Activated T-cell treated with anti-CD3 and anti-CD28 coated beads, Interleukin-2, amount 50 U/mL, for 4 hours (primary cell): ENCODE measurements at places on chromosomes 1 and 21. TPM values are rescaled to one million over a fixed set of nuclear protein-coding genes. Genes with fewer than 3 reads are reported as not detected.

SAMD13 gene
- 0.99 TPM for total RNA-seq

- DNase-seq: no peak
These were observed 115.7 kb downstream of the SLC5A9 start for GRCh38 chr1:48338257-48338656.

- peak; percentile 46 for DNase-seq
These were observed 6.2 kb upstream of the ANKRD35 start for GRCh38 chr1:145891587-145892485.

DNA sequence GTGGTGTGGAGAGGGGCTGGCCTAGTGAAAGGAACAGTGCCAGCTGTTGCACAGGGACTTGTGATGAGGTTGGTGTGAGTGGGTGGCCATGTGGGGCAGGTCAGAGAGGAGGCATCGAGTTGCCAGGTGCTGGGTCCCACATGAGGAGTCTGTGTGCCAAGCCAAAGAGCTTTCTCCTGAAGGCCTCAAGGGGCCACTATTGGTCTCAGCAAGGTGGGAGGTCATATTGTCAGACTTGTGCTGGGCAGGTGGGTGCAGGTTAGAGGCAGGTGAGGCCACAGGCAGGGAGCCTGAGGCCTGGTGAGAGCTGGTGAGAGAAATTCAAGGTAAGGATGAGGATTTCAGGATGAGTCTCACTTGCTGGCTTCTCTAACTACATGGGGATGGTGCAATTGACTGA lies 256.8 kb downstream of the DISC1 start:
- DNase-seq: no peak

GRCh38 chr1:172742599-172743500 lies 83.9 kb downstream of the FASLG start:
- no peak for DNase-seq

DNA sequence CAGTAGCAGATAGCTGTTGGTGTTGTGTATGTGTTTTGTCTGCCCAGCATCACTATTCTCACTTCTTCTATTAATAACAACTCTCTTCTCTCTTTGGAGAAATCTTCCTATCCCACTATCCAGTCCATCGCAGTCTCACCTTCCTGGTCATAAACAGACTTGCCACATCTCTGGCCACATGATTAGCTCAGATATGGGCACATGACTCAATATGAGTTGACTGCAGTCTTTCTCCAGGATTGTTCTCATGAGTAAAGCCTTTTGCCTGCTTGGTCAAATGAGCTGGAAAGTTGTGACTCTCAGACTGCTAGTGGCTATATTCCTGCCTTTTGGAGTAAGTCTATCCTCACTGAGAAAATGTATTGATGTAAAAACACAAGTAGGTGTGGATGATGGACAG lies 32.9 kb upstream of the TADA1 start:
- no peak for DNase-seq

GRCh38 chr1:88985032-88985431 lies 7.4 kb downstream of the KYAT3 start:
- DNase-seq: no peak

DNA sequence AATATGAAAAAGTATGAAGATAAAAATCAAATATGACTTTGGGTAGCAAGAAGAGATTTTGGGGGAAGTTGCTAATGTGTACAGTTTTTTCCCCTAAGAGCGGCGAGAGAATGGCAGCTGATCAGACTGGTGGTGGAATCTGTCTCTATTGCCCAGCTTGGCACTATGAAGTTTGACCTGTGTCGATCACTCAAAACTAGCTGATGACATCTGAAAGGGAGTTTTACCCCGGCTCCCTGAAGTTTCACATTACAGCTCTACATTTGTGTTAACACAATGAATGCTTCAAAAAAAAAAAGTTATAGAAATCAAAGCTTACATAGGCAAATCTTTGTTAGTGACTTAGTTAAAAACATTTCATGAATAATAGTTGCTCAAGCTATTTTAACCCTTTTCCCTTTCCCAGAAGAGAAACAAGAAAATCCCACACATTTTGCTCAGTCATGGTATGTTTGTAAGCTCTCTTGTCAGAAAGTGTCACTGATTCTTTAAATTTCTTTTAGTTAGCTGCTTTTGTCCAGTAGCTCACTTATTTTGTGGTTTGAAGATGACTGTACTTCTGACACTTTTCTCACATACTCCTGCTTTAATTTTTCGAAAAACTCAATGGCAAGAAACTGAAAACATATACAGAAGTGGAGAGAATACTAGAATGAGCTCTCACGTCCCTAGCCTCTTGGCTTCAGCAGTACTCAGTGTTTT lies 41.3 kb downstream of the DYRK1A start:
- no peak for DNase-seq

CZIB gene
- total RNA-seq: 42.8 TPM

DNA sequence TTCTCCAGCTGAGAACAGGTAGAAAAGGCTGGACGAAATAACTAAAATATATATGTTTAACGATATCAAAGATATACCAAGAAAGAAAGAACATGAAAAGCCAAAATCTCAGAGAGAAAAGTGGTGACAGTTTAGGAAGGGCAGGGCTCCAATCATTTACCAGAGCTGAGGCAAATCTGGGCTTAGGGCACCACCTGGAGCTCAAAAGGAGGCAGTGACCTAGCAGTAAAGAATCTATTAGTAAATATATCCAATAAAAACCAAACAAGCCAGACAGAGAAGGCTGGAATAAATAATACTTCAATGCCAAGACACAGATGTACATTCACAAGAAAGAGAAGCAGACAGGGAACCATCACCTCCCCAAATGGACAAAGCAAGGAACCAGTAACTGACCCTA lies 43.5 kb downstream of the CHIA start:
- peak; percentile 45 for DNase-seq

S100B gene
- total RNA-seq: 0.55 TPM

KLHDC7A gene
- total RNA-seq: not detected

FYB2 gene
- total RNA-seq: not detected

DNA sequence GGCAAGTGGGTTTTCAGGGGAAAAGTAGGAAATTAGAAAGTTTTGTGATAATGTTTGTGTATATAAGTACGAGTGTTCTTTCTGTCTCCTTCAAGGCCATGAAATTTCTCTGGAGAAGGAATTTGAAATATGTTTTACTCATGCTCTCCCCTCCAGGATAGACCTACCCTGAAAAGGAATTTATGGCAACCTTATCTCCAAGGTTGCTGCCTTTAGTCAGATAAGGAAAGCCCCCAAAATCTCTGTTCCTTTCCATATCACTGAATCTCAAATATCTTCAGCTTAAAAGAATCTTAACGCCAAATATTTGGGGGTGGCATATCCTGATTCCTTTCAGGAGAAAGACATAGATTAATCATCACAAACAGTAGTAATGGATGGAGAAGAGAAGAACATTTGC lies 499 bp upstream of the C4BPB start:
- no peak for DNase-seq

DNA sequence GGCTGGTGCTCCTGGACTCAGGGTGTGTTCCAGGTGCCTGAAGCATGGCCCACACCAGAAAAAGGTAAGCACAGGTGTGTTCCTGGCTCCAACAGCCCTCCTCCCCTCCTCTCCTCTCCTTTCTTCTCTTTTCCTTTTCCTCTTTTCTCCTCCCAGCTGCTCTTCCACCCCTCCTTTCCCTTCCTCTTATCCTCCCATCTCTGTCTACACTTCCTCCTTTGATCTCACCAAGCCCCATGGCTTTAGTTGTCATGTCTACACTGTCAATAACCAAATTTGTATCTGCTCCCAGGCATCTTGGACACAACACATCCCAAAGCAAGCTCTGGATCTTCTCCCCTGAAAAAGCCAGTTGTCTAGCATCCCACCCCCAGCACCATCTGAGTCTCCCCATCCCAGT lies 56.7 kb upstream of the LAPTM5 start:
- DNase-seq: no peak

DNA sequence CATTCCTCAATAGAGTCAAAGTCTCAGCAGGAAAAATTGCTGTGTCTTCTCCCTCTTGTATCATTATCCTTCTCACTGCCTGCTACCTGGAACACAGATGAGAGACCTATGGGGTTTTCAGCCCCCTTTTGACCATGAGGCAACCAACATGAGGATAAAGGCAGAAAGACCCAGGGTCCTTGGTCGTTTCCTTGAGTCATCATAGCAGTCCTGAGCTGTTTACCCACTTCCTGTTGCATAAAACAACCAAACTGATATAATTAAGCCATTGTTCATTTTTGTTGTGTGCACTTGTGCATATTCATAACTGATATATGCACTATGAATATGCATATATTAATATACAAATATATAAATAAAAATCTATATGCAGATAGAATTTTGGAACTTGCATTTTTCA lies 188.3 kb upstream of the MAP1LC3C start:
- no peak for DNase-seq

DNA sequence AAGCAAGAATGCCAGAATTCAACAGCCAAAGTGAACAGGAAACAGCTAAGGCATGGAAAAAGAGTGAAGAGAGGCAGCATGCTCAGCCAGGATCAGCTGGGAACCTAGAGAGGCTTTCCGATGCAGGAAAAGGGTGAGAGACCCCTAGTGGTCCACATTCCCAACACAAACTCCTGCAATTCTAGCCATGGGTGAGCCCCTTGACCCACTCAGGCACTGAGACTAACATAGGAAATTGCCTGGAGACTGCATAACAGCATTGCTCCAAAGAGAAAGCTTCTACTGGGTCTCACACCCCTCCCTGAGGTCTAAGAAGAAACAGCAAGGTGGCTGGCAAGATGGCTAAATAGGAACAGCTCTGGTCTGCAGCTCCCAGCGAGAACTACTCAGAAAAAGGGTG lies 123.2 kb downstream of the LHX8 start:
- DNase-seq: no peak

- no peak for DNase-seq
These were observed 18.1 kb downstream of the PCSK9 start for GRCh38 chr1:55057270-55057955.

MTHFR gene
- 14.9 TPM for total RNA-seq

DNA sequence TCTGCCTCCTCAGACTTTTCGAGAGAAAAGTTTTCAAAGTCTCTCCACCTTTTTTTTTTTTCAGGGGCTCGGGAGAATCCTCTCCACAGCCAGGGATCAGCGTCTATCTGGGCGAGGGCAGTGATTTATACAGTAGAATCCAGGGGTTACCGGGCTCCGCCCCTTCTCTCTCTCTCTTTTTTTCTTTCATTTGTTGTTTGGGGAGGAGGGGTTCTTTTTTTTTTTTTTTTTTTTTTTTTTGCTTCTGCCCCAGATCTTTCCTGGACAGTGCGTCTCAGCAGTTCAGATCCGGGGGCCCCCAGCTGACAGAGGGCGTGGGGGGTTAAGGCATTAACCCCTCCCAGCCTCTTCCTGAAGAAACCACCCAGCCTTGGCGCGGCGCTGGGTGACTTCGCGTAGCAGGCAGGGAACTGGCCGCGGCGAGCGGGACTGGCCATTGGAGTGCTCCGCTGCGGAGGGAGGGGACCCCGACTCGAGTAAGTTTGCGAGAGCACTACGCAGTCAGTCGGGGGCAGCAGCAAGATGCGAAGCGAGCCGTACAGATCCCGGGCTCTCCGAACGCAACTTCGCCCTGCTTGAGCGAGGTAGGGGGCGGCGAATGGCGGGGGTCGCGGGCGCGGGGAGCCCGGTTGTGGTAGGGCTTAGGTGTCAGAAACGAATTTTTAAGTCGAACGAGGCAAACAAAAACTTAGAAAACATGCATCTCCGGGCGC lies at the start of gene S1PR1:
Gene S1PR1, plus strand, starts transcription at position 504 of the 713 bp plus-strand sequence. CDS start 1,966 bp downstream, outside the sequence.
- peak; percentile 72 for DNase-seq

CCDC24 gene
- 1.2 TPM for total RNA-seq

DNA sequence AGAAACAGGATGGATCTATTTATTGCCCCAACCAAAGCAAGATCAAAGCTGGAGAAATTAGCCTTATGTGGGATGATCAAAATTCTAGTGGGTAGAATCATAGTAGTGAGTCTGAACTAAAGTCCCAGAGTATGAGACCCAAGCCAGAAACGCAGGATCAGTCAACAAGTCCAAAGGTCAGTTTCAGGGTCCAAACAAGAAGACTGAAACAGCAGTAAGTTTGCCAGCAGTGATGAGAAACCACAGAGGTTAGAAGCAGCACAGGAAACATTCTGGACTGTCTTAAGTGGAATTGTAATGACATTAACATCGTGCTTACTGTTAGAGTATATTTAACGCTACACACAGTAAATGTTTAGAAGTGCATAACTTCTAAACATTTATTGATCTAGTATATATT lies 251.0 kb downstream of the LRRIQ3 start:
- no peak for DNase-seq

TAS1R3 gene
- 0.29 TPM for total RNA-seq
